ENCODE measurements at places on chromosomes 7 and 10. TPM values are rescaled to one million over a fixed set of nuclear protein-coding genes. Genes with fewer than 3 reads are reported as not detected.

DNA sequence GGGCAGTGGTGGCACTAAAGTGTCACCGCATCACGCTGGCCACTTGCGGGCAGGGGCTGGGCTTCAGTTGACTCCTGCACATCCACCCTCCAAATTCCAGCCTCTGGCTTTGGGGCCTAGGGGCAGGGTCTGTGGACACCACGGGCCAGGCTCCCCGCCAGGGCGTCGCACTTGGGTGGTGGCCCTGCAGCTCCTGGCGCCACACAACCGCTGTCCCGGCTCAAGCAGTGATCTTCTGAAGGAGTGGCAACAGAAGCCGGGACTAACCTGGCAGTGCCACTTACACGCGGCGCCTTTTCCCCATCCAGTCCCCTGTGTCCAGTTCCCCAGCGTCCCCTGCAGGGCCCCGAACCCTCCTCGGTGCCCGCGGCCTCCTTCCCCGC is 134.3 kb upstream of the ZNF92 start:
- no peak for DNase-seq

DNA sequence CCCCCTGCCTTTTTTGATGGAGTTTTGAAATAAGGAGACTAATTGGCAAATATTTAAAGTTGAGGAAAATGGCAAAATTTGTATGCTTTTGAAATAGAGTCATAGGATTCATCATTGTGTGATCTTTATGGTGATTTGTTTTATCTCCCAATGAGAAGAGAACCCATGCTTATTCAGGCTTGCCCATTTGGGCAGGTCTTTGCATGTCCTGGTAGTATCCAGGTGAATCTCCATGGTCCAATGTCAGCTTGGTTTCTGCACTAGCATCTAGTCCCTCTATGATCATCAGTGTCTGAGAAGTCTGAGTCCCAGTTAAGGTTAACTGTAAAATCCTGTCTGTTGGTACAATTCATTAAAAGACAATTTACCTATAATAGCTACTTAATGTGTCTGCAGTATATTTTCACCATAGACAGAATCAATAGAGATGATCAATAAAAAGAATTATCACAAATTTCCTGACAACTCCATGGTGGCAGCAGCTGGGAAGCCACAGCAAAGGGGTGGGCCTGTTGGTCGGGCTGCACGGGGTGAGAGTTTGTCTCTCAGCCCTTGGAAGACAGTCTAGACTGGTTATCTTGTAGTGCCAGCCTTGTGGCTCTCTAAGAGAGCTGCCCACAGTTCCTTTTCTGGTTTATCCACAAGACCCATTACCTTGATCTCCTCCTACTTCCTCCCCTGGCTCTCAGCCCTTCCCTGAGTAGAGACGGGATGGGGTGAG is 22.2 kb upstream of the BMPER start:
- no peak for DNase-seq

The CDHR3 gene
- 36.9 TPM for polyA plus RNA-seq

The GIMAP7 gene
- polyA plus RNA-seq = 44.5 TPM

The AKR1C2 gene
- polyA plus RNA-seq = 3.2 TPM

GRCh38 chr7:116196947-116197346 is 13.4 kb upstream of the TES start:
- no peak for DNase-seq

- no peak for DNase-seq
These were observed 45.0 kb upstream of the TSPAN13 start for GRCh38 chr7:16708511-16708910.

The PLEKHS1 gene
- 0.13 TPM for polyA plus RNA-seq

The TMEM106B gene
- polyA plus RNA-seq = 68.0 TPM

GRCh38 chr7:141071260-141071854 is 2.5 kb upstream of the TMEM178B start:
- DNase-seq = peak; percentile 75

GRCh38 chr7:117385363-117386109 is 41.8 kb downstream of the ASZ1 start:
- no peak for DNase-seq

DNA sequence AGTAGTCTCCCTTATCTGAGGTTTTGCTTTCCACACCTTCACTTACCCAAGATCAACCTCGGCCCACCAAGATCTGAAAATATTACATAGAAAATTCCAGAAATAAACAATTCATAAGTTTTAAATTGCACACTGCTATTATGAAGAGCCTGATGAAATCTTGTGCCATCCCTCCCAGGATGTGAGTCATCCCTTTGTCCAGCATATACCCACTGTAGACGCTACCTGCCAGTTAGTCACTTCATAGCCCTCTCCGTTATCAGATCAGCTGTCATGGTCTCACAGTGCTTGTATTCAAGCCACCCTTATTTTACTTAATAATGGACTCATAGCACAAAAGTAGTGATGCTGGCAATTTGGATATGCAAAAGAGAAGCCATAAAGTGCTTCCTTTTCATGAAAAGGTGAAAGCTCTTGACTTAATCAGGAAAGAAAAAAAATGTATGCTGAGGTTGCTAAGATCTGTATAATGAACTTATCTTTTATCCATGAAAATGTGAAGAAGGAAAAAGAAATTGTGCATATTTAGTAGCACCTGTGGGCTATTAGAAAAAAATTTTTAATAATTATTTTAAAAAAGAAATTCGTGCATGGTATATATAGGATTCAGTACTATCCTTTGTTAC is 9.8 kb upstream of the MRPS16 start:
- no peak for DNase-seq

The MDH2 gene
- polyA plus RNA-seq = 180 TPM

The CPA2 gene
- polyA plus RNA-seq = 0.24 TPM
